ENCODE measurements at places on chromosomes 13 and 19.

DNA sequence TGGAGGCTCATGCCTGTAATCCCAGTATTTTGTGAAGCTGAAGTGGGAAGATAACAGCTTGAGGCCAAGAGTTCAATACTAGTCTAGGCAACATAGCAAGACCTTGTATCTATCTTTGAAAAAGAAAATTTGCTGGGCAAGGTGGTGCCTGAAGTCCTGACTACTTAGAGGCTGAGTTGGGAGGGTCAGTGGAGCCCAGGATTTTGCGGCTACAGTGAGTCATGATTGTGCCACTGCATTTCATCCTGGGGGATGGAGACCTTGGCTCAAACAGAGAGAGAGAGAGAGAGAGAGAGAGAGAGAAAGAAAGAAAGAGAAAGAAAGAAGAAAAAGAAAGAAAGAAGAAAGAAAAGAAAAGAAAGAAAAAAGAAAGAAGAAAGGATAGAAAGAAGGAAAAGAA lies 1872.3 kb upstream of the PCDH20 start:
- no peak for DNase-seq

- no peak for DNase-seq
Measured at GRCh38 chr19:34960940-34961679, 2.9 kb downstream of the ZNF792 start.

DNA sequence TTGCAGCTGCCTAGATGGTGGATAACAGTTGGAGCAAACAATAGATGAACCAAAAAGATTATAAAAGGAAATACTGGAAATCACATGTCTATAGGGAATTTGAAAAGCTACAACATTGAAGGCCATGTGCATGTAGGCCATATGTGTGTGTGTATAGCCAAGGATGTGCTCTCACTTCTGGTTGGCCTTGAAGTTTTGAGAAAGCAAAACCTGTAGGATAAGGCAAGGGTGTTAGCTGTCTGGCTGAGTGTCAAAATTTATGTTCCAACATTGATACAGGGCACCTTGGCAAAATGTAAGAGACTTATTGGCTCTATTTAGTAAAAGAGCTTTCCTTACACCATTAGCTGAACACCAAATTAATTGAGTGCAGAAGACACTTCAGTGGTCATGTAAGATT lies 1723.6 kb upstream of the PCDH20 start:
- DNase-seq = no peak

DNA sequence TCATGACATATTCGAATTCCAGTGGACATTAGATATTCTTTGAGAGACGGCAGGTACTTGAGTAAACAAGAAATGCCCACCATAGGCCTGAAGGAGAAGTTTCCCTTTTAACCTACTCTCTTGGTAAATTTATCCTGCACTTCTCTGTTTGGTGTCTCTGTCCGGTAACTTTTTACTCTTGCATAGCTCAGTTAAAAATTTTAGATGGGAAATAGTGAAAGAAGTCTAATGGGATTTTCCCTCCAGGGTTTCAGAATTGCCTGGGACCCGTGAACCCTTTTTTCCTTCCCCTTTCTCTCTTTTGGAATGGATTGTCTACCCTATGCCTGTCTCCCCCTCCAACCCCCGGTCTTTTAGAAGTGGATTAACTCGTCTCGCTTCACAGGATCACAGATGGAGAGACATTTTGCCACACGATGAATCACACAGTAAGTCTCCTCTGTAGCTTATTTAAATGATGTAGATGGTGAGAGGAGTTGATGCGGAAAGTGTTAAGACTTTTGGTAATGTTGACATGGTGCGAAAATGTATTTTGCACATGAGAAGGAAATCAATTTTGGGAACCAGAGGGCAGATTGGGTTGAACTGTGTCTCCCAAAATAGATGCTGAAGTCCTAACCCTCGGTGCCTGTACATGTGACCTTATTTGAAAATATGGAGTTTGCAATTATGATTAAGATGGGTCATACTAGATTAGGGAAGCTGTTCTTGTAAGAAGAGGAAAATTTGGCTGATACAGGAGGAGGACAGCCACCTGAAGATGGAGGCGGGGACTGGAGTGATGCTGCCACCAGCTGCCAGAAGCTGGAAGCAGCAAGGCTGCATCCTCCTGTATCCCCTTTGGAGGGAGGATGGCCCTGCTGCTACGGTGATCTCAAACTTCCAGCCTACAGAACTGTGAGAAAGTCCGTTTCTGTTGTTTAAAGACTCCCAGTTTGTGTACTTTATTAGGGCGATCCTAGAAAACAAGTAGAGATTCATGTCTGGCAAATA lies 711 bp upstream of the MIPEP start:
- no peak for DNase-seq

DNA sequence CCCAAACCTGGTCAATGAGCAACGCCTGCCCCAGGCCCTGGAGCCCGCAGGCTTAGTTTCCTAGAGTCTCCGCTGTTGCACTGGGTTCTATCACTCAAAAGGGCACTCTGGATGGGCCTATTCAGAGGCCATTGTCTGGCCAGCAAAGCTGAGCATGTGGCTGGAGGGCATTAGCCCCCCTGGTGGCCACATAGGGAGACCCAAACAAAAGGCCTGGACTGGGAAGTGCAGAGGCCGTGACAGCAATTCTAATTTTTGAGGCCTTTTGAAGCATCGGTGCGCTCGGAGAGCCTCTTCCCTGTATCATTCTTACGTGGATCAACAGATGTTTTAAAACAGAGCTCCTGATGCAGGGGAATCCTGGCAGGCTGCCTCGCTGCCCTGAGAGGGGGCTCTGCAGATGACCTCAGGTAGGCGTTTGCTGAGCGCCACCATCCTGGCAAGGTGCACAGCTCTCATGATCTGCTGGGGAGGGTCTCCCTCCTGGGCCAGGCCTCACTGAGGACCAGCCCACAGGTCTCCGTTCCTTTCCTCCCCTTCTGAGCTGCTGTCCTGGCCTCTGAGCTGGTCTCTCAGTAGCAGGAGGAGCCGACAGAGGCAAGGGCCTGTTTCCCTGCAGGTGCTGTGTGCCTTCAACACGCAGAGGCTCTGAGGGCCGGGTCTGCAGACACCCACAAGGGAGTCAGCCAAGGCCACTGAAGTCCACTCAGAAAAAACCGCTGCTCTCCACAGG lies 190.5 kb downstream of the URI1 start:
- no peak for DNase-seq

GRCh38 chr19:35557539-35558399 lies 5.7 kb downstream of the ATP4A start:
- no peak for DNase-seq

- DNase-seq = no peak
Measured at GRCh38 chr19:45354241-45354842, 13.8 kb downstream of the KLC3 start.

- DNase-seq = no peak
Measured at GRCh38 chr13:106530980-106531481, 4.4 kb downstream of the EFNB2 start.

GRCh38 chr19:46287585-46287984 lies 9.3 kb upstream of the HIF3A start:
- DNase-seq = no peak

GRCh38 chr19:35278578-35279284 lies 3.6 kb upstream of the HAMP start:
- DNase-seq = no peak

DNA sequence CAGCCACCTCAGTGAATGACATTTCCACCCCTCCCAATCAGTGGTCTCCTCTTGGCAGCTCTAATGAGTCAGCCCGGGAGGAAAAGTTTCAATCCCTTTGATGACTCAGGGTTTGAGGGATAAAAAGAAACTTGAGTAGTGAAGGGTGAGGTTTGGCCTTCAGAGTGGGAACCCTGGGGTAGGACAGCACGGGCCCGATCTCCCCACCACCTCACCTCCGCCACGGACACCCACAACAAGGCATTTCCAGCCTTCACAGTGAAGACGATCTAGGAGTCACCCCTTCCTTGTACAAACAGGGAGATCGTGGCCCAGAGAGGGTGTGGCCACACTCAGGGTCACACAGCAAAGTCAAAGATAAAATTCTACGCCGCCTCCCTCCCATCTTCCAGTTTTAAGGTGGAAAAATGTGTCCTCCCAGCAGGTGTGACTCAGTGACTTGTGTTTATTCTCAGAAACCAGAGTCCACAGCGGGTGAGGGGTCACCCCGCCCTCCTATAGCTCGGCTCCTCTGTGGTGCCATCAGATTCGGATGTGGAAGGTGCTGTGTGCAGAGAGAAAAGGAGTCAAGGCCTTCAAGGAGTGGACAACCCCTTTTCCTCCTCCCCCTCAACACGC lies 12.3 kb downstream of the CIB3 start:
- no peak for DNase-seq

DNA sequence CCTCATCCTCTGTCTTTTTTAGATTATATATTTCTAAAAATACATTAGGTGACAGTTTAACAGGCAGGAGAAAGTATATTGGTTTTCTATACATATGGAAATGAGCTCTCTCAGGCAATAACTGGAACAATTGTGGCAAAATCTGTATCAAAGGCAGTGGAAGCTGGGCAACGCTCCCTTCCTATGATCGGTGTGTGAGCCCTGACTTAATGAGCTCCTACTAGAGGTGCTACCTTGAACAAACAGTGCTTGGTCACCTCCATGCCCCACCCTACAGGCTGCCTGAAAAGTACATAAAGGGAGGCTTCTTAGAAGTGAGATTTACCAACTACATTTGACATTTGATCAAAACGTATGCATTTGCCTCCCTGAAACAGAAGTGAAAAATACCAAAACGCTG lies 185.3 kb downstream of the EFNB2 start:
- DNase-seq = no peak

GRCh38 chr19:32324631-32325285 lies 20.7 kb upstream of the ZNF507 start:
- DNase-seq = no peak

GRCh38 chr13:46688306-46688705 lies 108.7 kb downstream of the ESD start:
- DNase-seq = no peak

GRCh38 chr19:4969772-4970531 lies 1.0 kb downstream of the KDM4B start:
- DNase-seq = no peak

DNA sequence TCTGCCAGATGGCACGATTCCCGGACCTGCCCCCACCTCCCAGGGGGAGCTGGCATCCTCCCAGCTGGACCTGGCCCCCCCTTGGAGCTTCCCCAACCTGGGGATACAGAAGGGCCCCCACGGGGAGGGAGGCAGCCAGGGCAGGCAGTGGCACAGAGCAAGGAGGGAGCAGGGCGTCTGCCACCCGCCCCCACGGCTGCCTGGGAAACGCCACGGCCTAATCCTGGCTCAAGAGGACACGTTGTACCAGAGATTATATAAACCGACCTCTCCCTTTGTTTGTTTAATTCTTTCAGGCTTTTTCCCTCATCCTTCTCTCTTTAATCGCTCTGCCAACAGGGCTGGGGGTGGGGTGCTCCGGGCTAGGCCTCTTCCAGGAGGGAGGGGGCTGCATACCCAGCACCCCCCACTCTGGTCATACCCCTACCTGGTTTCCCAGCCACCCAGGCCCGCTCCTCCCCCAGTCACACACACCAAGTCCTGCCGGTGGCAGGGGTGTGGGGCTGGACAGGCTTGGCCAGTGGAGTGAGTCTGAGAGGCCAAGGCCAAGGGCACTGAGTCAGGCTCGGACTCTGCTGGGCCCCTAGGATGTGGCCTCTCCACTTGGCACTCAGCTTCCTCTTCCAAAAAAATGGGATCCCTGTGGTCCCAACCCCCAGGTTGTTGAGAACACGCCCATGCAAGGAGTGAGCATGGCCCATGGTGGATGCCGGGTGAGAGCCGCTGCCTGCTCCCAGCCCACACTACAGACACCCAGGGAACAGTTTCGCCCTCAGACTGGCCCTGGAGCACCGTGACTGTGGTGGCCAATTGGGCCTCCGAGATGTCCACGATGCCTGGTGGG lies 29.5 kb upstream of the NFIC start:
- peak; percentile 48 for DNase-seq

GRCh38 chr19:47141695-47142094 lies 11.1 kb downstream of the SAE1 start:
- no peak for DNase-seq

GRCh38 chr13:74726206-74726605 lies 592.0 kb upstream of the KLF12 start:
- no peak for DNase-seq

DNA sequence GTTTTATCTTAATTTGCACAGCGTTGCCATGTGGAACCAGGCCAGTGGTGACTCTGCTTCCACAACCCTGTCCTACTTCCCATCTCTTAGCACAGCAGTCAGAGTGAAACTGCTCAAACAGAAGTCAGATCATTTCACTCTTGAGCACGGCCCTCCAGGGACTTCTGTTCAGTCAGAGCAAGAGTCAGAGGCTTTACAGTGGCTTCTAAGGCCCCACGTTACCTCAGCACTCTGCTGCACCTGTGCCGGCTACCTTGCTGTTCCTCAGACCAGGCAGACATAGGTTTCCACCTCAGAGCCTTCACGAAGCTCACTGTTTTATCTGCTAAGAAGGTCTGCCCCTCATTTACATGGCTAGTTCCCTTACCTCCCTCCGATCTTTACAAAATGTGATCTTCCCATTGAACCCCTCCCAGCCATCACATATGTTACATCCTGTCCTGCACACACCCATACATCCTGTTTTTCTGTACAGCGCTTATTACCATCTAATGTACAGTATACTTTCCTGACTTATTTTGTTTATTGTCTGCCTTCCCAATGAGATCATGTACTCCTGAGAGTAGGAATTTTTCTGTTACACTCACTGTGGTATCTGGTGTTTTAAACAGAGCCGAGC lies 41.6 kb downstream of the TM9SF2 start:
- no peak for DNase-seq

DNA sequence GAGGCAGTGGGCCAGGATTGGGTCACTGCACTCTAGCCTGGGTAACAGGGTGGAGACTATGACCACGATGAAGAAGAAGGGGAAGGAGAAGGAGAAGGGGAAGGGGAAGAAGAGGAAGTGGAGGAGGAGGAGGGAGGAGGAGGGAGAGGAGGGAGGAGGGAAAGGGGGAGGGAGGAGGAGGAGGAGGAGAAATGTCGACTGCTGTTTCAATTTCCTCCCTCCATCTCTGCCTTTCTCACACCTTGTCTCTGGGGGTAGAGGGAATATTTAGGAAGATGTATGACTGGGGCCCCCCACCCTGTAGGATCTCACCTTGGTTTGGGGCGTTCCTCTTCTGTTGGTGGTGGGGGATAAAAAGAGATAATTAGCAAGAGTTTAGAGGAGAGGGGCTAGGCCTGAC lies 3.8 kb downstream of the TNNT1 start:
- no peak for DNase-seq

GRCh38 chr13:29484236-29484635 lies 111.3 kb downstream of the SLC7A1 start:
- DNase-seq = no peak

DNA sequence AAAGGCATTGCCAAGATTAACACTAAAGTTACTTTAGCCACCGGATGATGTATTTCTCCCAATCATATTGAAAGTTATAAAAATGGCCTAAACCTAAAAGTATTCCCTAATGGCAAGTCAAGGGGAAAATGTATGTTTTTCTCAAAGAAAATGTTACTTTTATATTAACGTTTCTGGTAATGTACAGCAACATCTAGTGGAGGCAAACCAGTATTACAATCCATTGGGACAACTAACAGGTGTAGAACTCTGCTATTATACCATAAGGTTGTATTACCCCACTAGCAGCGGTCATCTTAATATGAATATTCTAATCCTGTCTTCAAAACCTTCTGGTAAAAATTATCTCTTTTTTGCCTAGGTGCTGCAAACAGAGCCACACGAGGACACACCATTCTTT lies 69.2 kb downstream of the ZNF100 start:
- DNase-seq = no peak
